ENCODE measurements at places on chromosomes 4 and X.

GRCh38 chr4:101237773-101238172 lies 109.6 kb downstream of the PPP3CA start:
- DNase-seq, result no peak

GRCh38 chr4:37132351-37132974 lies 112.1 kb upstream of the NWD2 start:
- DNase-seq, result no peak

- peak; percentile 82 for DNase-seq
Observed at GRCh38 chr4:83074086-83074704, 39.2 kb downstream of the COPS4 start.

- DNase-seq, result peak; percentile 55
Observed at GRCh38 chrX:51893931-51894696, 691 bp downstream of the MAGED1 start.

DNA sequence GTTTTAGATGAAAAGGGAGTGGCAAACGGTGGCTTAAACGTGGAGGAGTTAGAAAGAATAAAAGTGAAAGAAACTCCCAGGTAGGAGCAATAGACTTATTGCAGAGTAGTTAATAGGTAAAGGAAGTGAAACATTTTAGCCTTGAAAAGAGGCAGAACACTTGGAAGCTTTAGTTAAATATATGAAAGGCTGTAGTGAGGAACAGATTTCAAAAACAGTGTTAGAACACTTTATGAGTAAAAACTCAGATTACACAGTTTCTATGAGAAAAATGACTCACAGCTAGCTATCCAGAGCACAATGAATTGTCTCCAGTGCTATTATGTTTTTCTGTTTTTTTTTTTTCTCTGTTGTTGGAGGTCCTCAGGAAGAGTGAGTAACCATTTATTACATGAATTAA lies 45.8 kb downstream of the TACR3 start:
- no peak for DNase-seq

GRCh38 chr4:168621806-168622589 lies 125.1 kb downstream of the PALLD start:
- DNase-seq, result peak; percentile 93

DNA sequence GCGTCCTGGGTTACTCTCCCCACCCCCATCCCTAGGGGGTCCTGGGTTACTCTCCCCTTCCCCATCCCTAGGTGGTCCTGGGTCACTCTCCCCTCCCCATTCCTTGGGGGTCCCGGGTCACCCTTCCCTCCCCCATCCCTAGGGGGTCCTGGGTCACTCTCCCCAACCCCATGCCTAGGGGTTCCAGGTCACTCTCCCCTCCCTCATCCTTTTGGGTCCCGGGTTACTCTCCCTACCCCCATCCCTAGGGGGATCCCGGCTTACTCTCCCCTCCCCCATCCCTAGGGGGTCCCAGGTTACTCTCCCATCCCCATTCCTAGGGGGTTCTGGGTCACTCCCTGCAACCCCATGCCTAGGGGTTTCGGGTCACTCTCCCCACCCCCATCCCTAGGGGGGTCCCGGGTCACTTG lies 1.5 kb downstream of the ASMTL start:
- no peak for DNase-seq

DNA sequence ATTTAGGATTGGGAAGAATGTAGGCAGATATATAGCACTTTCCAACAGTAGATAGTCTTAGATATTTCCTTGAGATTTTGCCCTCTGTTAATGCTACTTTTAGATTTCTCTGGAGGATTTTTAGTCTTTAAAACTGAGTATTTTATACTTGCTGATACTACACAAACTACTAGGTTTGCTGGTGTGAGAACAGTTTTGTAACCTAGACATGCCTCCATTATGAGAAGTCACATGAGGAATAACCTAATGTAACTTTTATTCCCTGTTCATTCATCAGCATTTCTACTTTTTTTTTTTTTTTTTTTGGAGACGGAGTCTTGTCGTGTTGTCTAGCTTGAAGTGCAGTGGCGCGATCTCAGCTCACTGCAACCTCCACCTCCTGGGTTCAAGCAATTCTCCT lies 137.2 kb downstream of the RAPGEF2 start:
- no peak for DNase-seq

- no peak for DNase-seq
Observed at GRCh38 chr4:152009983-152010709, 249.3 kb upstream of the GATB start.

- no peak for DNase-seq
Observed at GRCh38 chrX:73267979-73268378, 53.3 kb upstream of the NAP1L2 start.

DNA sequence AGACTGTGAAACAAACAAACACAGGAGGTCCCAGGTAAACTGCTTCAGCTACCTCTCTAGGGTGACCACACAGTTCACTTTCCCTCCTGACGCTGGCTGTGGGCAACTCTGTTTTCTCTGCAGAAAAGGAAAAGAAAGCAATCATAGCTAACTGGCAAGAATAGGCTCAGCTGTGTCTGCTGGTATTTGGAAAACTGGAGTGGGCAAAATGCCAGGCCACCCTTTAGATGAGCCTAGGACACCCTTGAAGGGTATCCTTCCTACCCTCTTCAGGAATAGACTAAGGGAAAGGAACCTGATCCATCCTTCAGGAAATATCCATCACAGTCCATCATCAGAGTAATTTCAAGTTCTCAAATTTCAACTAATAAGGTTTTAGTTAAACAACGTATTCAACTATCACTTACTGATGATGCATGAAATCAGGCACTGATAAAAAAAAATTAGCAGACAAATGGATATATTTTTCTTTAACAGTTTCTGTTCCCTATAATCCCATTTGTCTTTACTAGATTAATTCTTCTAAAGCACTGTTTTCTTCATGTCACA lies 60.9 kb downstream of the CAMK2D start:
- peak; percentile 34 for DNase-seq

DNA sequence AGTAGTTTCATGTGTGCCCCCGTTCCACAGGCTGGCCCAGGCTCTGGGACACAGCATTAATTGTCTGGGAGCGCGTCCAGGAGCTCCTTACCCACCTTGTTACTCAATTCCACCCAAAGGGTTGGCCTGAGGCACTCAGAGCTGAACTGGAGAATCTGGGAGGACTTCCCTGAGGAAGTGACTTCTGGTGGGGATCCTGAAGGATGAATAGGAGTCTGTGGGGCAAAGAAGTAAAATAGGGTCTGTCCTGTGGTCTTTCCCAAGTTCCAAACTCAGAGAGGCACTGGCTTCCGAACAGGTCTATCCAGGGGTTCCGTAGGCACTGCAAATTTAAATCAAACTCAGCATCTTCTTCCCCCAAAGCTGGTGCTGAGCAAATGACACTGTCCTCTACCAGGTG lies 204.3 kb downstream of the AFAP1 start:
- no peak for DNase-seq

- DNase-seq, result peak; percentile 62
Observed at GRCh38 chr4:37392521-37393255, 148.1 kb downstream of the NWD2 start.

GRCh38 chr4:145816091-145816490 lies 122.5 kb downstream of the ZNF827 start:
- DNase-seq, result no peak

GRCh38 chr4:83552924-83553323 lies 17.0 kb downstream of the GPAT3 start:
- DNase-seq, result peak; percentile 62

- no peak for DNase-seq
Observed at GRCh38 chrX:130746077-130746476, 156.9 kb downstream of the ENOX2 start.

DNA sequence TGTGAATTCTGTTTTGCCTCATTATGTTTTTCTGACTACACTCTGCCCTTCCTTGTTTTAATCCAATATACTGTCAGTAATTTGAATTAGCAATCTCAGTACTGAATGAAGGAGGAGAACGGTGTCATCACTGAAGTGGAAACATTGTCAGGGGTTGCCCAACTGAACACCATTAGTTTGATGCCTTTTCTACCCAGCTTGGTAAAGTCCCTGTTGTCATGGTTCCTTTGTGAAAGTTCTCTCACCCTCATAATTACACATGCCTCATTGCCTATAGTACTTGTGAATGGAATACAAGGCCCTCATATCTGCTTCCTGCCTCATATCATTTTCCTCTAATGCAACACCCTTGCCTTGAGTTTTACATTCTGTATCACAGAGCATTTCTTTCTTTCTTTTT lies 76.9 kb downstream of the RRAGB start:
- no peak for DNase-seq

DNA sequence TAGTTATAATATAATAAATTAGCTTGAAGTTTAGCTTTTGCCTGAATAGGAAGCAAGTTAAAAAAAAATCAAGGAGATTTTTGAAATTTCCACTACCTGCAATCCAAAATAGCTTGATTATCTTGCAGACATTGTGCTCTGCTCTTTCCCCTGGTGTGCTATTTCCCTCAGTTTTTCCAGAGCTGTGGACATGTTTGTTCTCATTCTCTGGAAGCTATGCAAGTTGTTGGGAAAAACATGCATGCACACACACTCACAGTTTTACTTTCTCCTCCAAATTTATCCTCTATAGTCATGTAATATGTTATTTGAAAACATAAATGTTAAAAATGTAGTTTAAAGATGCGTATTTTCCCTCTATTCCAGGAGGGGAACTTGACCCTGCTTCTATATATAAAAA lies 225.8 kb upstream of the ARSJ start:
- no peak for DNase-seq

GRCh38 chrX:72349190-72349589 lies 43.5 kb upstream of the CITED1 start:
- no peak for DNase-seq

DNA sequence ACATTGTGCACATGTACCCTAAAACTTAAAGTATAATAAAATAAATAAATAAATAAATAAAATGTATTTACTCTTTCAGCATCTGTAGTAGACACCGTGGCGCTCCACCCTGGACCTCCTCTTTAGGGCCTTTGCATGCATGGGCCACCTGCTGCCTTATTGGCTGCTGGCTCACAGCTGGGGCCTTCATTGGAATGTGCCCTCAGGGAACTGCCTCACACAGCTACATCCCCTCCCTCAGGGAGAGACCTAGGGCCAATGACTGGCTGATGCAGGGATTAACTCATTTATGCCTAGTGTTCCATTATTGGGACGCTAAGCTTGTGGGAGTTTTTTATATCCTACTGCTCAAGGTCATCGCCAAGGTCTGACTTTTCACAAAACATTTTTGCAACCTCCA lies 302.9 kb upstream of the FTHL17 start:
- DNase-seq, result no peak

- DNase-seq, result no peak
Observed at GRCh38 chr4:15765910-15766697, 12.0 kb upstream of the CD38 start.

DNA sequence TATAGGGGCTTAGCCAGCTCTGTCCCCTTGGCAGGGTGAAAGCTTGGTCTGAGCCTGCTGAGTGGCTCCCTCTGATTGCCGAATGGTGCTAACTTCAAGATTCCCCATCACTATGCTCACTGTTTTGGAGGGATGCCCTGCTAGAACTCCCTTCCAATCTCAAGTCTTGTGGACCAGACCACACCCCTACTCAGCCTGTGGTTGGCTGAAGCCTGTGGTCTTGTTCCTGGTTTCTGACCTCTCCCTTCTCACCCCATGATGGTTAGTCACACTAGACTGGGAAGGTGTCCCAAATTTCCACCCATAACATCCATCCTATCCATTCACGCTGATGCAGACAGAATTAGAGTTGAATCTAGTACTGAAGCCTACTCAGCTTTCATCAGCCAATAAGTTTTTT lies 184.7 kb upstream of the NDP start:
- DNase-seq, result no peak

DNA sequence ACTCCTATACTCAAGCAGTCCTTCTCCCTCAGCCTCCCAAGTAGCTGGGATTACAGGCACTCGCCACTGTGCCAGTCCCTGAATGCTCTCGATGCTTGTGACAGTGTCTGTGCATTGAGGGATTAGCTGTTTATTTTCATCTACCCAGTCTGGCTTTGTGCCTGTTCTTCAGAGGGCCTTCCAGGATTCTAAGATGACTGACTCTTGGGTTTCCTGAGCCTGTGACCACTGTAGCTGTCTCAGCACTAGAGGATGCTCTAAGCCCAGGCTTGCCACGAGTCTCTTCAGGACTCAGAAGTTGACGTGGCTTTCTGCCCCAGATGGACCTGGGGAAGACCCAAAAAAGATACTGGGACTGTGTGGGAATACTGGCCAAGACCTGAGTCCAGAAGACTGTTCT lies 201.4 kb downstream of the ARHGAP10 start:
- DNase-seq, result peak; percentile 34

- no peak for DNase-seq
Observed at GRCh38 chr4:82491251-82491960, 61.0 kb downstream of the ENOPH1 start.

GRCh38 chr4:126778348-126778747 lies 854.4 kb upstream of the INTU start:
- DNase-seq, result peak; percentile 35

GRCh38 chrX:19799319-19800182 lies 87.8 kb downstream of the SH3KBP1 start:
- DNase-seq, result peak; percentile 57

- peak; percentile 83 for DNase-seq
Observed at GRCh38 chr4:124711471-124712371, 811 bp downstream of the ANKRD50 start.

DNA sequence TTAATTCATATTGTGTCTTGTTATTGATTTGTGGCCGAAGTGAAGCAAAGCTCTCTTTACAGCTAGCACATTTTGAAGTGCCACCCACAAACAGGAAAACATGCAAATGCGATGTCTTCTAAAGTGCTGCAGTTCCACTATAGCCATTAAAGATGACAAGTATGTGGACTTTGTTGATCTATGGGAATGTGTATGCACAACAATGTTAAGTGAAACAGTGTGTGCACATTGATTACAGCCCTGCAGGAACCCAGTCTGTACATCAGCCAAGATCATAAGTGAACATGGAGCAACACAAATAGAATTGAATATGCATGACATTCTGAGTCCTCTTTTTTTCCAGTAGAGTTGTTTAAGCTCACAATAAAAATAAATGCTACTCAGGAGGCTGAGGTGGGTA lies 43.0 kb downstream of the TFDP3 start:
- DNase-seq, result no peak

GRCh38 chrX:81259714-81260395 lies 58.0 kb downstream of the SH3BGRL start:
- DNase-seq, result peak; percentile 10

DNA sequence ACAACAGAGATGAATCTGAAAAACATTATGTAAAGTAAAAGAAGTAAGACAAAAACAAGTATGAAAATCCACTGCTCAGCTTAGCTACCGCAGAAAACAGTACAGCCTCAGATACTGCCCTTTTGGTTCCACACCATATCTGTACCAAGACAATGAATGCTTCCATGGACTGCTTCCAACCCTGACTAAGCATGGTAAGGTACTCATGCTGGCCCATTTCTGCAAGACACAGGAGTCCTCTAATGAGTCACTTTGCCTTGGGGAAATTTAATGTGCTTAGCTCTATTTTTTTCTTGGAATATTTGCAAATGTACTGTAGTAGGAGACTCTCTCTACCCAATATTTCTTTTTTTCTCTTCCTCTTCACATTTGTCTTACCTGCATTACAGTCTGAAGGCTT lies 931.7 kb upstream of the HS3ST1 start:
- DNase-seq, result peak; percentile 0

DNA sequence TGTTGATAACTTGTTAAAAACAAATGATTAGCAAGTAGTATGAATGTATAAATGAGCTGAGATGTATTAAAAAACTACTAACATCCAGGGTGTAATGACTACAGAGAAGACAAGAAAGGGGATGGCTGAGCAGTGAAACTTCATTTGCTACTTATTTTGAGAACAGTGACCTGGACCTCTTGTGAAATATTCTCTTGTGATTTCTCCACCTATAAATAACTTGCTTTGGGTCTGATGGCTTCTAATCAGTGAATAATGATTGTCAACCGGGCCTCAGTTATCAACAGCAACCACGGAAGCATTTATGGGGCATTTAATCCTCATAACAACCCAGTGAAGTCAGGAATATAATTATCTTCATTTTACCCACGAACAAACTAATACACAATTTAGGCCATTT lies 154.2 kb upstream of the HAND2 start:
- no peak for DNase-seq

Data from astrocyte of the hippocampus (primary cell).